ENCODE measurements at places on chromosomes 4 and X.

DNA sequence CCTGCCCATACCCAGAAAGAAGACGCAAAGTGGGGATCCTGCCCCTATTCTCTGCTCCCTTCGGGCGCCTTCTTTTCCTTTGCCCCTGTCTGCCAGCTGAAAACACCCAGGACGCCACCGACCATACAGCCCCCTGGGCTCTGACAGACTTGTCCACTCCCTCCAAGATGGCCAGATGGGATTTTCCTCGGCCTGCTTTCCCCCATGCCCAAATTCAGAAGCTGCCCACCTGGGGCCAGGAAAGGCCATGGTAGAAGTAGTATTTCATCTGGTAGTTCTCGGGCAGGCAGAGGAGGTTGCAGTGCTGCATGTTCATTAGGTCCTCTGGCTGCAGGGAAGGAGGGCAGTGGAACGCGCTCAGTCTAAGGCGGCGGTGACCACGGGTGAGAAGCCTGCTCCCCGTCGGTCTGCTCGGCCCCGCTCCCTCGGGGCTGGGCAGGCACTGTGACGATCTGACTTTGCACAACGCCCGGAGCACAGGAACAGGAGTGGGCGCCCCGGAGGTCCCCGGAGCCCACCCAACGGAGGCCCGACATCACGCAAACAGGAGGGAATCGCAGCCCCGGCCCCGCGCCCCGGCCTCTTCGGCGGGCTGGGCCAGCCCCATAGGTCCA, 582 bp downstream of the NAA10 start:
- DNase-seq, result no peak

- no peak for DNase-seq
Measured at GRCh38 chrX:107677501-107677901, 49.2 kb downstream of the PRPS1 start.

GRCh38 chr4:56426273-56426672, 9.1 kb downstream of the PPAT start:
- no peak for DNase-seq

DNA sequence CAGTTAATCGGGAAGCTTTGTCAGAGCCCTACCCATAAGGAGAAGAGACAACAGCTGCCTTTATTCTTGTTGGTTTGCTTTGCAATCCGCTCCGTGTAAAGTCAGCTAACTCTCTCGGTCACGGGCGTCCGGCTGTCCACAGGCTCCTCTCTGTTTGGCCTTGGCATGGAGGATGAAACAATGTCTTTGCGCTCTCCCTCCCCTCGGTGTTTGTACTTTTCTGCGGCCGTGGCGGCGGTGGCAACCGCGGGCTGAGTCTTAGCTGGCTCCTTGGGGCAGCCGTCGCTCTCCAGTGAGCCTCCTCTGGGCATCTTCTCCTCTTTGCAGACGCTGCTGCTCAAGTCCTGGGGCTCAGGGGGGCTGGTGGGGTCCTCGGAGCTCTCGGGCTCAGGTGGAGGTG, 10.6 kb upstream of the IRAK1 start:
- no peak for DNase-seq

DNA sequence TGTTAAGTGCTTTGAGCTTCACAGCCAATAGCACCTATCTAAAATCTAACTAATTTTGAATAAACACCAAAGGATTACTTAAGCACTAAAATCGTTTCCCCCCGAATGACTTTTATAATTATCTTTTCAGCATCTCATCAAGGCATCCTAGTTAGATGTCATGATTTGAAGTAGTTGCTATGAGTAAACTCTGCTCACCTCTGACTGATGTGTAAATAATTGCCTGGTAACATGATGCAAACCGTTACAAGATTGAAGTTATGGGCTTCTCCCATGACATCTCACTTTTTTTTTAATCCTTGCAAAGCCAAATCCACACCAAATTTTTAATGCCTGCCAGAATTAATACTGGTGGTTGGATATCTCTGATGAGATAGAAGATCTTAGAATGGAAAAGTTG, 377.1 kb downstream of the PRDM5 start:
- DNase-seq, result no peak

- DNase-seq, result no peak
Measured at GRCh38 chr4:87041141-87041540, 106.3 kb downstream of the AFF1 start.

GRCh38 chr4:71186566-71187403, 152.0 kb upstream of the SLC4A4 start:
- DNase-seq, result peak; percentile 56

DNA sequence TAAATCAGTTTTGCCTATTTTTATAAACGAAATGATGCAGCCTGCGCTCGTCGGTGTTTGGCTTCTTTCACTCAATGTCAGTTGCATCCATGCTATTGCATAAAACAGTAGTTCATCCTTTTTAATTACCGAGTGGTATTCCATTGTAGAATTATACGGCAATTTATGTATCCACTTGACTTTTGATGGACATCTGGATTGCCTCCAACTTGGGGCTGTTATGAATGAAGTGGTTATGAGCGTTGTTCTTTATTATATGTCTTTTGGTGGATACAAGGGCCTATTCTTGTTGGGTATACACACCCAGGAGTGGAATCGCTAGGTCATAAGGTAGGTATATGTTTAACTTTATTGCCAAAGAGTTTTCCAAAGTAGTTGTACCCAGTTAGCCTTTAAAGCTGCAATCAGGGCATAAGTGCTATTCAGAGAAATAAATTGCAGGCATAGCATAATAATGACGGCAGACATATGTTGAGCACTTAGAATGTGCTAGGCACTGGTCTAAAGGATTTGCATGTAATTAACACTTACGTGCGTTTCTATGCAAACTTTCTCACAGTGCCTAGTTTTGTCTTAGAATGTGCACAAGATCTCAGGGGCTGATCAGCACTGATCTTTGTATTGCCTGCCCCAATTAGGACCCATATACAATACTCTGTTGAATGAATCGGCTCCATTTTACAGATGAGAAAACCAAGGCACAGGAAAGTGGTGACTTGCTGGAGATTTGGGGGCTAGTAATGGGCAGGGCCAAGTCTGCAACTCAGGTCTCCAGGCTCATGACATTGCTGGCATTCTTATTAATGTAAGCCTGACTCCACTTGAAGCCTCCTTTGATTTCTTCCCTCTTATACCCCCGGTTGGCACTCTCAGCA, 407.0 kb downstream of the BCOR start:
- no peak for DNase-seq

DNA sequence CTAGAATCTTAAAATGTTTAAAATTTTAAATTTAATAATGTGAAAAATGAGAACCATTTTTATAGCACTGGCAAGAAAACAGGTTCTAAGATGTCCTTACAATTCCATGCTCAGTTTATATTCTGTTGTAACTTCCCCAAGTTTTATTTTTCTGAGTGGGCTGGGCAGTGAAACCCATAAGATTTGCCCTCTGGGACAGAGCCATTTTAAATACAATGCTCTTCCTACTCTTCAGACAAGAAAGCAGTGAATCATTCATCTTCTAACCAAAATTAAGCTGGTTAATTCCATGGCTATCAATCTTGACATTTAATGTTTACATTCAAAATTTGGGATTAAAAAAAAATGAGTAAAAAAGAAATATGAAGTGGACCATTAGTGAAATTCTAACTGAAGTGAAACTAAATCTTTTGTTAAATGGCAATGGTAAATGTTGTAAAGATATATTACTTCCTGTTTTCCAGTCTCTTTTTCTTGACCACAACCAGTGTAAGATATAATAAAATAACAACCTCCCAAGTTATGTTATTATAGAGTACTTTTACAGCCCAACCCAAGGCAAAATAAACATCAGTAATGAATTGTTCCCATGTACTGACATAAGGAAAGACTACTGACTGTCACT, 37.2 kb upstream of the PTPN13 start:
- DNase-seq, result no peak

DNA sequence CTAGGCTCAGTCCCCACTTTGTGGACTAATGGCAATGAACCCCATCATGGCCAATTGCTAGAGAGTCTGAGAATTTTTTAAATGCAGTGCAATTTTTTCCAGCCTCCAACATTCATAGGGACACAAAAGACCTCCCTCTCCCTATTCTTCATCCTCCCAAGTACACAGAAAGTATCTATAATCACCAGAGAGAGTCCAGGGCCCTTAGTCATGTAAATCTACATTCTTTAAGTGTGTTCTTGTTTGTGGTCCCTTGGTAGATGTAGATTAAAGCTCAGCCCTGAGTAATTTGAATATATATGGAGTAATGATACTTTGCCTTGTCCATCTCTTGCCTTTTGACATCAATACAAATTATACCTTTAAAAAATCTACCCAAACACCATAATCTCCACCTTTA, 51.3 kb upstream of the ATXN3L start:
- no peak for DNase-seq

GRCh38 chrX:23662187-23662586, 5.1 kb upstream of the PRDX4 start:
- no peak for DNase-seq

- DNase-seq, result no peak
Measured at GRCh38 chr4:106953036-106953705, 82.9 kb downstream of the DKK2 start.

DNA sequence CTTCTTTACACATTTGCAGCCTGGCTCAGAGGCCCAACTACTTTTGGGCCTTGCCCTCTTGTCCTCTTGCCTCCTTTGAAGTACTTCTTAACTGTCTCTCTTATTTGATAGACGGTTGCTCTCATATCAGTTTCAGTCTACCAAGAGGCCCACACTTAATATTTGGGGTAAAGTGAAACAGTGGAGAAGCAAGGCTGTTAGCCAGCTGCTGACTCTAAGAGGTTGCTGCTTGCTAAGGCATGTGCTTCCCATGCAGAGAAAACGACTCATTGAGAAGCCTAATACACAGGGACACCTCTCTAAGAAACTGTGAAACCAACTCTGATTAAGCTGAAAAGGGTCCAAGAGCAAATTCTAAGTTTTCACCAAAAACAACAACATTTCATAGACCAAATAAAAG, 94.6 kb downstream of the PPP3CA start:
- DNase-seq, result no peak

DNA sequence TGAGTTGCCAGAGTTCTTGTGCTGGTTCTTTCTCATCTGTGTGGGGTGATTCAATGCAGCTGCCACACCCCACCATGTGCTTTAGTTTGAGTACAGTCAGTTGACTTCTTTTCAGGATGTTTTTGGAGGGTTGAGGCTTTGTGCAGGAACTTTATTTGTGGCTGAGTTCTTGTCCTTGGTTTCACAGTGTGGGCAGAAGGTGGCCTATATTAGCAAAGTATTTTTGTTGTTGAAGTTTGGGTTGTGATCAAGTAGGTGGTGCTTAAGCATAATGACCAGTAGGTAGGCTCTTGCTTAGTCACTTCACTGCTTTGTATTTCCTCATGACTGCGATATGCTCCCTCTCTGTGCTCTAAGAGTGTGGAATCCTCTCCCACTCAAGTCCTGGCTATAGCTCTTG, 80.3 kb downstream of the ARHGAP24 start:
- no peak for DNase-seq

DNA sequence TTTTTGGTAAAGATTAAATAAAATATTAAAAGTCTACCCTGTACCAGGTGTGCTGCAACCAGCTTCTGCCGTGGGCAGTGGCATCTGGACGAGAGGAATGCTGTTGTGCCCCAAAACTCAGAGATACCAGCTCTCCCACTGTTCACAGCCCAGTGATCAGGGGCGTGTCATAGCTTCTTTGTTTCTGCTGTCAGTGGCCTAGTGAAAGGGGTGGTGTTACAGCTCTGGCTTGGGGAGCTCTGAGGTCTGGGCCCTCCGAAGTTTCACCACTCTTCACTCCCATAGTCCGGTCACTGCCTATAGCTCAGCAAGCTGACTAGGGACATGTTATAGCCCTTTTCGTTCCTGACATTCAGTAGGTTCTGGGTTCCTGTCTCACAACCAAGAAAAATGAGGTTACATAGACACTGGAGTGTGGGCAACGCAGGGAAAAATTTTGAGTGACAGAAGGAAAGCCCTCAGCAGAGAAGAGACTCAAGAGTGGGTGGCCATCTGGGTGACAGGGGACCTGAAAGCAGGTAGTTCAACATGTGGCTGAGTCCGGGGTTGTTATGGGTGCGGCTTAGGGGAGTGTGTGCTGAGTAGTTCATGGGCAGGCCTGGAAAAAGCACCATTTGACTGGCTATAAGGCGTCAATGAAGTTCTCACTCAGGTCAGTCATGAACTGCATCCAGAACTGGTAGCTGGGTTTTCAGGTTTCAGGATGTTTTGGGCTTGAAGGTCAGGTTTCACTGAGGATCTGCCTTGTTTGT, 1184.4 kb upstream of the PABPC4L start:
- DNase-seq, result no peak

DNA sequence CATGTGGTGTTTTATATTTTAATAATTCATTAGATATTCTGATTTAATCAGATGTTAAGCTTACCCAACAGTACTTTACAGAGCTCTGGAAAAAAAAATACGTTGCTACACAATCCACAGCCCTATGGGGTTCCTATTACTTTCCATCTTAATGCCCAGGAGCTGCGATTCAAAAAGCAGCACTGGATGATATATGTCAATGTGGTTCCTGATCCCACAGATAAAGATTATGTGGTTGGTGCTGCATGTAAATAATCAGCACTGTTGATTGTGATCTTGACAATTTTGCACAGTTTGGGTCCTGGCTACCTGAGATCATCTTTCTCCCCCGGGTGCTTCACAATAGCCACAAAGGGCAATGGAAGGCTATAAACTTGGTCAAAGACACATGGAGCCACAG, 72.7 kb upstream of the DCLK2 start:
- no peak for DNase-seq

DNA sequence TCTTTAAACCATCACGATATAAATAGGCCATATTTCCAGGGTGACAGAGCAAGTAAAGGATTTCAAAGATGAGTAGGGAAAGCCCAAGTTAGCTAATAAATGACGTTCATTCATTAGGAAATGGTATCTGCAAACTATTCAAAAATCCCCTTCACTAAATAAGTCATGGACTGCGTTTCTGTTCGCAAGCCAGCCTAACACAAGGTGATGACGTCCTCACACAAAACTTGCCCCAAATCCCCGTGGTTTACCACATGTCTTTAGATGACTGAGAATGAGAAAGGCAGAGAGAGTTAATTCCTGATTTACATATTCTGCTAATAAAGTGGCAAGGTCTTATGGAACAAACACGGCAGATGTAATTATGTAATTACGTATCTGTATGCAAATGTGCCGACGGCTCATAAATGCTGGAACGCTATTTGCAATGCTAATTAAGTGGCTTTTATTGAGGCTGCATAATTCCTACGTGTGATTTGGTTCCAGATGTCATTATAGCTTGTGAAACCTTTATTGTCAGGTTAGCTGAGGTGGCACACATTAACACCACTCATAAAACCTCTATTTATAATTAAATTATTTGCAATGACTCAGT, 437.7 kb upstream of the FRG1 start:
- DNase-seq, result no peak
